ENCODE measurements at places on chromosomes 11 and 22.
A peak's percentile ranks its signal among the peaks of the same experiment; 100 is the strongest.

- no peak for DNase-seq
Observed at GRCh38 chr22:43244402-43244801, 57.5 kb upstream of the TTLL12 start.

GRCh38 chr11:121237686-121238658 is 54.6 kb upstream of the SC5D start:
- no peak for DNase-seq

- no peak for DNase-seq
Observed at GRCh38 chr22:47204002-47204979, 441.8 kb downstream of the TBC1D22A start.

DNA sequence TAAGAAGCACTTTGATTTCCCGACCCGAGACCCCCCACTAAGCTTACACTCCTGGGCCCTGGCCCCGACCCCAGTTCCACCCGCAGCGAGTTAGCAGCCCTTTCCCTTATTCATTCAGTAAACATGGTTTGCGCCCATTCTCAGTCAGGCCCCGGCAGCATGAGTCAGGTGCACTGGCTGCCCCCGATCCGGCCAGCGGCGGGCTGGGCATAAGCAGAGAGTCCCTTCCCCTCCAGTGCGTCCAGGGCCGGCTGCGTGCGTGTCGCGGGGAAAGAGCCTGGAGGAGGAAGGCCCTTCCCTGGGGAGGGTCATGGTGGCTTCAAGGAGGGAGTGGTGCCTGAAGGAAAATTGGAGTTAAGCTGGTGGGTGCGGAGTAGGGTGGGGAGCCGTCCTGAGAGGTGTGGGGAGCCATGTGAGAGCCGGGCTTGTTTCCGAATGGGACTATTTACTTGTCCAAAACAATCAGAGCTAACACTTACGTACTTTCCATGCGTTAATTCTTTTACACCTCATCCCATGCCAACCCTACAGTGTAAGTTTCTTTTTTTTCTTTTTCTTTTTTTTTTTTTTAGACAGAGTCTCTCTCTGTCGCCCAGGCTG is 657 bp downstream of the IGHMBP2 start:
- peak; percentile 1 for DNase-seq

GRCh38 chr22:49266561-49267519 is 560.8 kb downstream of the BRD1 start:
- no peak for DNase-seq

- DNase-seq = no peak
Observed at GRCh38 chr11:67113231-67113721, 5.8 kb upstream of the KDM2A start.

DNA sequence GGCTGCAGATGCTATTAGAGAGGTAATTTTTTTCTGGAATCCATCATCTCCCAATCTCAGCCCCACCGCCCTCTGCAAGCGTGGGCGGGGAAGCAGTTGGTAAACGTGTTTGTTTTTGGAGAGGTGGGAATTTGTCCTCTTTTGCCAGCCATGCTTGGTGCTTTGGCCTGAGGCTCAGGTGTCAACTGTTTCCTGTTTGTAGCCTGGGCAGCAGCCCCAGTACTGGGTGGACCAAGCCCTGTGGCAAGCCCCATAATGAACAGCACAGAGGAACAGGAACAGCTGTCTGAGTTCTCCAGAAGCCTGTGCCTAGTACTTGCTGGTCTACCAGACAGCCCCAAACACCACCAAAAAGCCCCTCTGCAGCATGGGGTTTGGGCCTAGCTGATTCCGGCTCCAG is 39.6 kb downstream of the POU2F3 start:
- no peak for DNase-seq

GRCh38 chr11:65274735-65275682 is 13.2 kb downstream of the POLA2 start:
- peak; percentile 85 for DNase-seq

DNA sequence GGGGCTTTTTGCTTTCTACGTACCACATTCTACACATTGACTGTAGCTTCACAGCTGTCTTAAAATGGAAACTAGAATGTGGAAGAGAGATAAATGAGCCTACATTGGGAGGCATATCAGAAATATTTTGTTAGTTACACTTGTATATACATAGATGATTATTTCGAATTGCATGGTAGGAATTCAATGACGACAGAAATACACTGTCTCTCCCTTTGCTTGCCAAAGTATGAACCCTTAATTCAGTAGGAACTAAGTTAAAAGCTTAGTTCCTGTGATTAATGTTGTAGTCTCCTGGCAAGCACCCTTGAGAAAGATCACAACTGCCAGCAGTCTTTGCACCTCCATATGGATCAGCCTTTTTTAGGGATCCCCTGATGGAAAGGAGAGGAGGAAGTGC is 10.1 kb downstream of the C11orf87 start:
- peak; percentile 11 for DNase-seq

GRCh38 chr11:59164028-59164427 is 7.9 kb upstream of the DTX4 start:
- DNase-seq = no peak

- DNase-seq = no peak
Observed at GRCh38 chr11:68756171-68756766, 4.9 kb upstream of the TESMIN start.

- no peak for DNase-seq
Observed at GRCh38 chr11:7691759-7692350, 14.4 kb downstream of the OVCH2 start.

- DNase-seq = no peak
Observed at GRCh38 chr11:47148270-47148669, 28.4 kb downstream of the ARFGAP2 start.

DNA sequence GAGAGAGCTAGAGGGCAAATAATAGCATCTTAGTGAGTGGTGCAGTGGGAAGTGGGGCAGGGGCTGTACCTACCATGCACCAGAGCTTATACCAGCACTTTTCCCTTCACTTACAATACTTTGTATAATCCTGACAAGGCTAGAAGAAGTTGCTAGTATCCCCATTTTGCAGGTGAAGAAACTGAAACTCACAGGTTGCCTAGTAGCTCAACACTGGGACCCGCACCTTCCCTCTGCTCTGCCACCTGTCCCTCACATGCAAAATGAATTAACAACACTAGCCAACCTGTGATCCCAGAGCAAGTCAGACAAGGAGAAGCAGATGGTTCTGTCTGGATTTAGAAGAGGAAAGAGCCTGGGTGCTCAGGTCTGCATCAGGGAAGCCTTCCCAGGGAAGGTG is 510.4 kb downstream of the BUD13 start:
- DNase-seq = no peak

All from skin of body (tissue), 3 donors.